GM23248 (cell line): ENCODE measurements at places on chromosomes 5 and 9. TPM values are rescaled to one million over a fixed set of nuclear protein-coding genes. Genes with fewer than 3 reads are reported as not detected.

Gene FOXD4L3
- polyA plus RNA-seq, result not detected in 2 replicates

Gene RANBP17
- 2.3 and 3.7 TPM in 2 replicates for polyA plus RNA-seq

Gene SLC25A2
- polyA plus RNA-seq, result not detected in 2 replicates

Gene GRXCR2
- not detected in 2 replicates for polyA plus RNA-seq

Gene FREM1
- polyA plus RNA-seq, result 0.25 and 0.31 TPM in 2 replicates

Gene WNK2
- not detected in 2 replicates for polyA plus RNA-seq

Gene EFCAB9
- polyA plus RNA-seq, result not detected in 2 replicates

- no peak for DNase-seq
Observed at GRCh38 chr5:179254638-179255271, 90.5 kb downstream of the ADAMTS2 start.

DNA sequence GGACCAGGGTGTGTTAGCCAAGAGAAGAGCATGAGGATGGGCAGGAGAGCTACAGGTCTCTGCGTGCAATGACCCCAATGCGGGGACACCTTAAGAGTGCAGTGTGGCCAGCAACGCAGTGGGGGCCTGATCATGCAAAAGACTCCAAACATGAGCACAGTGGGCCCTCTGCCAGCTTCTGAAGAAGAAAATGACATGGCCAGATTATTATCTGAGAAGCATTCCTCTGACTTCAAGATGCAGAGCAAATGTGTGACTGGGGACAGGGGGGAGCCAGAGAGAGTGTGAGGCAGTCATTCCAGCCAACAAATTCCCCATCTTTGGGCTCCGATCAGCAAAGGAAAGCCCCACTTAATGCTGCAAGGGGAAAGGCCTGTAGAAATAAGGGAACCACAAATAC lies 229.4 kb downstream of the CDK5RAP2 start:
- DNase-seq, result peak; percentile 19

DNA sequence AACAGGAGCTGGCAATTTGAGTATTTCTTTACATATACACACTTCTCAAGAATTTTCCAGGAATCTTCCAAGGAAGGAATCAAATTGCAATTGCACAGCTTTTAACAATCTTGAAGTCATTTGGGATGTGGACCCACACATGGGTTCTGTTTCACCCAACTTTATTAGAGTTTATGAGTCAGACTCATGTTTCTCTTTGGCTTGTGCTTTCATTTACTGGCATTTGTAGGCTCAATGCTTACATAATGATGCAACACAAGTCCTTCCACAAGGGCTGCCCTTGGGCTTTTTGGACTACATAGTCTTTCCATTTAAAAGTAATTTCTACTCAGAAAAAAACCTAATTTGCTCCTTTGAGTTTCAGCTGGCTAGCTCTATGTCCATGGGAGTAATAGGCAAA lies 4.6 kb upstream of the CDC37L1 start:
- peak; percentile 93 for DNase-seq

- peak; percentile 45 for DNase-seq
Observed at GRCh38 chr5:172911976-172912375, 47.2 kb upstream of the RPL26L1 start.

GRCh38 chr9:113868501-113868900 lies 7.6 kb upstream of the ZNF618 start:
- DNase-seq, result no peak

DNA sequence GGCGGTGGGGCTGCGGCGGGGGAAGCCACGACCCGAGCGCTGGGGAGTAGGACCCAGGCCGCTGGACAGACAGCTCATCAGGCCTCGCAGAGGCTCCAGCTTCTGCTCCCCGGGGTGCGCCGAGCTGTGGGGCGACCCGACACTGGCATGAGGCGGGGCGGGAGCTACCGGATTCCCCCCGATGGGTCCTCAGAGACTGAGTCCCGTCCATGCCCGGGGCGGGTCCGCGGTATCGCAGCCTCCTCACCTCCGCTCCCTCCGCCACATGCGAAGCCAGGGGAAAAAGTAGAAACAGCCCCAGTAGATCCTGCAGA lies 2.6 kb upstream of the CCL27 start:
- no peak for DNase-seq

DNA sequence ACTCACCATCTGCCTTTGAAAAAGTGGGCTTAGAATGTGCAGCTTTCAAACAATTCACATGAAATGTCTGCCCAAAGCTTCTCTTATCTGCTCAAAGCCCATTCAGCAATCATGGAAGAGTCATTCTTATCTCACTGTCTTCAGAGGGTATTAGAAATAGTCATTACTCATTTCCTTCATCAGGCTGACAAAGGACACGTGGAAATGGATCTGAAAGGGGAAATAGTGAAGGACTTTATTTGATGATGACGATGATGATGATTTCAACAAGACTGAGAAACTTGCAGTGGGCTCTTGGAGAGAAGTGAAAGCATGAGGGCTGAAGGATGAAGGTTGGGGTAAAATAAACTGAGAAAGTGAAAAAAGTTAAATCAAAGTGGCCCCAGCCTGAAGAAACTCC lies 194.3 kb downstream of the SMARCA2 start:
- DNase-seq, result no peak

- DNase-seq, result no peak
Observed at GRCh38 chr5:117188211-117188610, 613.6 kb upstream of the SEMA6A start.

GRCh38 chr9:128073253-128073886 lies 5.3 kb downstream of the SLC25A25 start:
- DNase-seq, result peak; percentile 33

DNA sequence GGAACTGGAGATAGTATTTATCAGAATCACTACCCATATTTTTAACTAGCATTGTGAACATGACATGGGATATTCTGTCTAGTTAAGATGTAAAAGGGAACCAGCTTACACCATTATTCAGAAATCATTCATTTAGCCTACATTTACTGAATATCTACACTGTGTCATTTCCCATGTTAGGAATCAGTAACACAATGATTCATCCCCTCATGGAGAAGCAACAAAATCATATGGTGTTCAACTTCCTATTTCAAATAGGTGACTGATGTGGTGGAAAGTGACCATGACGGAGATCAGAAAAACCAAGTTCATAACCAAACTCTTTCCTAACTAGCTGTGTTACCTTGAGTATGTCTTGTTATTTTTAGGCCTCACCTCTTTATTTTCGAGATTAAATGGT lies 550.0 kb upstream of the TUSC1 start:
- DNase-seq, result peak; percentile 7

DNA sequence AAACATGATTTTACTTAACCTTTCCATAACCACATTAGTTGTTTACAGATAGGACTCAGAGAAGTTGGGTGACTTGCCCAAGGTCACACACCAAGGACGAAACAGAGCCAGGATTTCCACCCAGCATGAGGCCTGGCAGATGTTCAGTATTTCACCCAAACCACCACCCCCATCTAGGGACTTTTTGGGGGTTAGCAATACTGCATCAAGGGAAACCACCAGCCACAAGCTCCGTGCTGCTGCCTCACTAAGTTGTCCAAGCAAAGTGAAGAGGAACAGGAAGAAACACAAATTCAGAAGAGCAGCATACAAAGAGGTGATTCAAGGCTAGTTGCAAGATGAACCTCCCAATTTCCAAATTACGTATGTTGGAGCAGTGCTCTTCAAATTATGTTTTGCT lies 219.6 kb upstream of the RORB start:
- DNase-seq, result no peak

GRCh38 chr5:153461341-153461740 lies 29.1 kb upstream of the GRIA1 start:
- DNase-seq, result no peak

DNA sequence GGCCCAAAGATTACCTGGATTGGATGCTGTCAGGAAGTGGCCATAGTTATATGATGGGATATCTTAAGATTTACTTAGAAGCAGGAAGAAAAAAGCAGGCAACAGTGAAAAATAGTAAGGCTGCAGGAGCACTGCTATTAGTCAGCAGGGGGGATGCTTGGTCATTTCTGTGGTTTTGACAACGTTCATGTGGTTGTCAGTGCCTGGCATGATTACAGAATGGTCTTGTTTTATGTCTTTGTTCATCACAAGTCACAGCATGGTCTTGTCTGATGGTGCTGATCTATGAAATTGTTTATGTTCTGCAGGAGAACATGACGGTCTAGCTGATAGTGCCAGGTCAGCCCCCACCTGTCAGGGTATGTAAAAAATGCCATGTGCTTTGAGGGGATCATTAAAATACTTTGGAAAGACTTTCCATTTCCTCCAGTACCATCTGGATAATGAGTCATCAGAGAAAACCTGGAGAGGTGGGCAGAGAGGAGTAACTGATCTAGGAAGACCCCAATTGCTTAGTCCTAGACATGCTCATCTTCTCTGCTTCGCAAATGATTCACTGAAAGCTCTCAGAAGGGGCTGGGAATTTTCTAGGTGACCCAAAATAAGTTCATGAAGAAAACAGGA lies 48.5 kb downstream of the PLGRKT start:
- peak; percentile 82 for DNase-seq

GRCh38 chr9:136714893-136715274 lies 2.5 kb downstream of the DIPK1B start:
- no peak for DNase-seq

GRCh38 chr9:107275530-107275929 lies 7.5 kb upstream of the RAD23B start:
- no peak for DNase-seq

DNA sequence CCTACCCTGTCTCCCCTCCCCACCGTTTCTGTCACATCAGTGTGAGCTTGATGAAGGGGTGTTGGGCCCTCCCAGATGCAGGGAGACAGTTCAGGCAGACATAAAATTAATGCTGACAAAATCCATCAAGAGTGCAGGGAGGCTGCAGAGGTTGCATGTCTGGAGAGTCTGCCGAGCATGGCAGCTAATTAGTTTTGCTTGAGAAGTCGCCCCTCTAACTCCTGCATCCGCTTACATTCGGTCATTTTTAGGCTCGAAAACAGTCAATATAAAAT lies 44.9 kb downstream of the GALNT12 start:
- DNase-seq, result no peak

GRCh38 chr5:164998590-164998989 lies 1493.2 kb downstream of the MAT2B start:
- DNase-seq, result no peak

GRCh38 chr9:114372921-114373448 lies 14.8 kb downstream of the AKNA start:
- DNase-seq, result no peak

DNA sequence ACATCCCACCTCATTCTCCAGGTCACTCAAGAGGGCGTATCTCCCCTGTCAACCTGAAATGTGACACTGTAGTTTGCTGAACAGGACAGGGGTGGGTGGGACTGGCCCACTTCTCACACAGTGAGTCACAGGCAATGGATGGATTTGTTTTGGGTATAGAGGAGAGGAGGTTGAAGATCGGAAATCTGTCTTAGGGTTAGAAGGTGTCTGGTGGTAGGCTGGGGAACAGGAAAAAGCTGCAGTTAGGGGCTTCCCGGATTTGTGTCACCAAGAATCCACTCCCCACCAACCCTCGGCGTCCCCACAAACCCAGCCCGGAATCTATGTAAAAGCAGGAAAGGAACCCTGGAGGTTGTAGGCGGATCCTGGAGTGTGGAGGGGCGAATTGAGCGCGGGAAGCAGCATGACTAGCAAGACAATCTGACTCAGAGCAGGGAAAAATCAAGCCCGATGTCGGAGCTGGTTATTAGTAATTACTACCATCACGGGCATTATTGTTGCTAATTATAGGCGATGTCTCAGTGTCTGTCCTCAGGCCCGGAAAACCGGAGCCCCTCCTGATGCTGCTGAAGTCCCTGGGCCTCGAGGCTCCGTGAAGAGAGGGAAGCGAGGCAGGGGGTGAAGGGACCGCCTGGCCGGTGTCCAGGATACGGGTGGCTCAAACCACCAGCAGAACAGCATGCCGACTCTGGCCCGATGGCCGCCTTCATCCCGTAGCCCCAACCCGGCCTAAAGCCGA lies 1.7 kb upstream of the IRX1 start:
- DNase-seq, result peak; percentile 89

DNA sequence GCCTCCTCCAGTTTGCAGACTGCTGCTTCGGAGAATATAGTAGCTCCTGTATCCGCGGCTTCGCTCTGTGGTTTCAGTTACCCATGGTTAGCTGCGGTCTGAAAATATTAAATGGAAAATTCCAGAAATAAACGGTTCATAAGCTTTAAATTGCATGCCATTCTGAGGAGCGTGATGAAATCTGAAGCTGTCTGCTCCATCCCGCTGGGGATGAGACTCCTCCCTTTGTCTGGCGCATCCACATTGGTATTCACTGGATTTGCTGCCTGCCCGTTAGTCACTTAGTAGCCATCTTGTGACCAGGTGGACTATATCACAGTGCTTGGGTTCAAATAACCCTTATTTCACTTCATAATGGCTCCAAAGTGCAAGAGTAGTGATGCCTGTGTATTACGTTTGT lies 36.3 kb downstream of the MSX2 start:
- DNase-seq, result peak; percentile 47

DNA sequence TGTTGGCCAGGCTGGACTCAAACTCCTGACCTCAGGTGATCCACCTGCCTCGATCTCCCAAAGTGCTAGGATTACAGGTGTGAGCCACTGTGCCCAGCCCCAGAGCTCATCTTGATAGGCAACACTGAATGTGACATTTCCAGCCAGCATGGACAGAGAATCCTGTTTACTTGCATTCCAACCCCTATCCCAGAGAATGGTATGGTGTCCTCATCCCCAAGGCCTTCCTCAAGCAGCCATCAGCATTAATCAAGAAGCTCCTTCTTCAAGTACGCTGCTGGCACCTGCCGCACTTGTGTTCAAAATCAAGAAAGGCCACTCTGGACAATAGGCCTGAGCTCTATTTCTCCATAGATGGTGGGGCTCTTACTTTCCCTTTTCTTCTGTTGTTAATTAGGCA lies 40.2 kb downstream of the STARD4 start:
- no peak for DNase-seq

DNA sequence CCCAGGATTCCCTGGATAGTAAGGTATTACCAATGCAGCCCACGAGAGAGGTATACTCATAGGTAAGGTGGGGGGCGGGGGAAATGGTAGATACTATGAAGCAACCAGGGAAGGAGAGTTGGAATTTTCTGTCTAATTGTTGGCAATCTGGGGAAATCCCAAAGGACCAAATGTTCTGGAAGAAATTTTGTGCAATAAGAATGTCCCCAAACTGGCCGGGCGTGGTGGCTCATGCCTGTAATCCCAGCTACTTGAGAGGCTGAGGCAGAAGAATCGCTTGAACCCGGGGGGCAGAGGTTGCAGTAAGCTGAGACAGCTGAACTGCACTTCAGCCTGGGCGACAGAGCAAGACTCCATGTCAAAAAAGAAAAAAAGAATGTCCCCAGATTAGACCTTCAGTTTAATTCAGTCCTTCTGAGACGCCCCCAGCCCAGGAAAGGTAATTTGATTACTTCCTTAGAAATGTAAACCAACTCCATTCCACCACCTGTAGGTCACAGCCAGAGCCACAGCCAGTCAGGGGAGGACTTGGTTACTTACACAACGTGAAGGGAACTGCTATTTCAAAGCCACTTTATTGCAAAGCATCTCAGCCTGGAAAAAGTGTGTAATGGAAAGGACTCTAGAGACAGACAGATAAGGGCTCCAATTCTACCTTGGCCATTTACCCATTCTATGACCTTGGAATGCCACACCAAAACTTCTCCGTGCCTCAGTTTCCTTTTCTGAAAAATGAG lies 50.0 kb upstream of the KLF4 start:
- peak; percentile 19 for DNase-seq

GRCh38 chr9:82722561-82722960 lies 340.4 kb downstream of the RASEF start:
- no peak for DNase-seq
